ENCODE measurements at places on chromosomes 16 and 17.

DNA sequence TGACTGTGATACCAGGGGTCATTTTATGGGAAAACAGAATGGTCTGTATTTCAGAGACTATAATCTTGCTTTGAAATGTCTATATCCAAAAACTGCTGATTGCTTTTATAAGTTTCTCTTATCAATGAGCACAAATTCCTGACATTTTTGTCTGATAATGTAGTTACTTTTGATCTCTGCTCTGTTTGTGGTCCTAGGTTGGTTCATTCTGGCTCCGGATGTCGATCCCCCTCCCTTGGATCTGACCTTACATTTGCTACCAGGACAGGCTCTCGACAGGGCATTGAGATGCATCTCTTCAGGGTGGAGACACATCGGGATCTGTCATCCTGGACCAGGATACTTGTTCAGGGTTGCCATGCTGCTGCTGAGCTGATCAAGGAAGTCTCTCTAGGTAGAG lies 27.3 kb upstream of the VPS4A start:
- DNase-seq = no peak

GRCh38 chr17:1976000-1976682 lies 49.0 kb downstream of the RTN4RL1 start:
- DNase-seq = no peak

GRCh38 chr17:73952480-73953205 lies 250.8 kb upstream of the RPL38 start:
- DNase-seq = peak; percentile 17

- DNase-seq = no peak
Measured at GRCh38 chr17:79652999-79653643, 42.3 kb upstream of the RBFOX3 start.

DNA sequence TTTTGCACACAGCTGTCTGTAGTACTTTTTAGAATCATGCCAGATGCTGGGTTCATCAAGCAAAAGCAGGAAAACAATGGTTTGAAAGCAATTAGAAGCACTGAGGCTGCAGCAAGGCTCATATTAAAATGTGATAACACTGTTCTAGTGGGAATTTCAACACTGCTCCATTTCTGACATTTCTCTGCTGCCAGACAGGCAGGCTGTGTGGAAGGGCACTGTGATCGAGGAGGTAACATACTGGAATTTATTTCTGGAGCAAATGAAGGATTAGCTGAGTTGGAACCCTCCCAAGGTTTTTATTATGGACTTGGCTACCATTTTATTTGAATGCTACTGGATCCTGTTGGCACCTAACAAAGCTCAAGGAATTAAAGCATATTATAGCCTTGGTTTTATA lies 66.9 kb downstream of the SKAP1 start:
- DNase-seq = no peak

- DNase-seq = peak; percentile 27
Measured at GRCh38 chr16:84982434-84982833, 28.9 kb downstream of the ZDHHC7 start.

- no peak for DNase-seq
Measured at GRCh38 chr16:75798714-75799113, 72.4 kb upstream of the CPHXL start.

GRCh38 chr17:8831234-8831849 lies 32.2 kb upstream of the MFSD6L start:
- DNase-seq = no peak

DNA sequence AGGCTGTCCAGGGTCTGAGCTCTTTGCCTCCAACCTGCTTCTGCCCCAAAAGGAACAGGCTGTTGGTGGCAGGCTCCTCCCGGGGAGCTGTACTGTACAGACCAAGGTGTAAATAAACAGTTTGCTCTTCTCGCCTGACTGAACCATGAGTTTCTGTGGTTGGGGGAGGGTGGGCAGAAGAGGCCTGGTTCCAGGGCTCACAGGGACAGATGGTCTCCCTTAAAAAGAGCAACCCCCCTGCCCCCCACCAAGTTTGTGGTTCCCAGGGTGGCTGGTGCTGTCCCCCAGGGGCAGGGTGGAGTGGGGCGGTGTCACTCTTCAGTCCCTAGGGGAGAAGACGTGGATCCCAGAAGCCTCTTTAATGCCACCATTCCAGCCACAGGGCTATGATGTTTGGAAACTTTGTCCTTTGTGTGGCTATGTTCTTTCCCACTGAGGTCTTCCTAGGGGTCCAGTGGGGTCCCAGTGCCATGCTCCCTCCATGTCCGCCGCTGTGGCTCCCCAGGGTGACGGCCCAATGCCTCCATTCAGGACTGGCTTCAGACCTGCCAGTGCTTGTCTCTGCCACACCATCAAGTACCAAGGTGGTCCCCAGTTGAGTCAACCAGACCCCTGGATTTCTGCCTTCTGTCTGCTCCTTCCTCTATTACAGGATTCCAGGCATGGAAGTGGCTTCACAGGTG lies 146.7 kb downstream of the RAB11FIP4 start:
- no peak for DNase-seq

DNA sequence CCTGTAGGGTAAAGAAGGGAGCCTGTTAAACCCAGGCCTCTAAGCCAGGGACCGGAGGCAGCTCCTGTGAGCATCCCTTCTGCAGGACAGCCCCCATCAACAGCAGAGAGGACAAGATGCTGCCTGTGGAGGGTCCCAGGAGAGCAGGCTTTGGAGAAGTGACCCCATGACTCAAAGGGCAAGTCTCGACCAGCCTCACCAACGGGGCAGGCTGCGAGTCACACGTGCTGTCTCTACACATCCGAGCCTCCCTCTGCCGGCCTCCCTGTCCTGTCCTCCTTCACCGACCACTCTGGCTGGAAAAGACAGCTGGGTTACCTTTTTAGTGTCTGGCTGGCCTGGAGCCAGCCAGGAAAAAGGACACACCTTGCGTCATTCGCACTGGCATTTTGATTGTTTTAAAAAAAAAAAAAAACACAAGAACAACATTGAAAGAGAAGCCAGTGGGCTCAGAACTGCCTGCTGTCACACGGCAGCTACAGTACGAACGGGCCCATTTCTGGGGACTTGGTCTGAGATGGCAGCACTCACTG lies 74.5 kb upstream of the RCVRN start:
- DNase-seq = no peak

DNA sequence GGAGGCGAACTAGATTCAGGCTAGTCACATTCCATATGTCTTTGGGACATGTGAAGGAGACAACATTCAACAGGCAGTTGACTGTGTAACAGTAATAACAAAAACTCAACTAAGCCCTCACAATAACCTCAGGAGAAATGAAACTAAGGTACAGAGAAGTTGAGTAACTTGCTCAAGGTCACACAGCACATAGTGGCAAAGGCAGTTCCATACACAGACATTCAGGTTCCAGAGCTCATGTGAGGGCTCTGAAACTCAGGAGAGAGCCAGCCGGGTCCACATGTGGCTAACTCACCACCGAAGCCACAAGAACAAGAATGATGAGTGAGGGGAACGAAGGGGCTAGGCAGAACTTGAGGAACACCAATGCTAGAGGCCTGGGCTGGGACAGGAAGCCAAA lies 46.3 kb upstream of the CCL1 start:
- DNase-seq = no peak

GRCh38 chr17:57468932-57469775 lies 212.8 kb downstream of the MSI2 start:
- DNase-seq = no peak

DNA sequence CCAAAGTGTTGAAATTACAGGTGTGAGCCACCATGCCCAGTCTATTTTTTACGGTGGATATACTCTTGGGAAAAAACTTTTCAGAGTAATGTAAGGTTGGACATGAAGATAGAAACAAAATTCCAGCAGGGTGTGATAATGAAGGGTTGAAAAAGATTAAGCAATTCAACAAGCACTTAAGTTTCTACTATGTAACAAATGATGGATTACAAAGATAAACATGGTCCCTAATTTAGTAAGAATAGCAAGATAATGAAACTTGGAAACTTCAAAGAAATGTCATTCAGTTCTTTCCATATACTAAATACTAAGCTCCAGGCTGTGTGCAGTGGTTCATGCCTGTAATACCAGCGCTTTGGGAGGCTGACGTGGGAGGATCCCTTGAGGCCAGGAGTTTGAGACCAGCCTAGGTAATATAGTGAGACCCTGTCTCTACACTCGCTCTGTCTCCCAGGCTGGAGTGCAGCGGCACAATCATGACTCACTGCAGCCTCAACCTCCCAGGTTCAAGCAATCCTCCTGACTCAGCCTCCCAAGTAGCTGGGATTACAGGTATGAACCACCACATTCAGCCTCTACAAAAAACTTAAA lies 31.0 kb downstream of the PSMD12 start:
- no peak for DNase-seq

DNA sequence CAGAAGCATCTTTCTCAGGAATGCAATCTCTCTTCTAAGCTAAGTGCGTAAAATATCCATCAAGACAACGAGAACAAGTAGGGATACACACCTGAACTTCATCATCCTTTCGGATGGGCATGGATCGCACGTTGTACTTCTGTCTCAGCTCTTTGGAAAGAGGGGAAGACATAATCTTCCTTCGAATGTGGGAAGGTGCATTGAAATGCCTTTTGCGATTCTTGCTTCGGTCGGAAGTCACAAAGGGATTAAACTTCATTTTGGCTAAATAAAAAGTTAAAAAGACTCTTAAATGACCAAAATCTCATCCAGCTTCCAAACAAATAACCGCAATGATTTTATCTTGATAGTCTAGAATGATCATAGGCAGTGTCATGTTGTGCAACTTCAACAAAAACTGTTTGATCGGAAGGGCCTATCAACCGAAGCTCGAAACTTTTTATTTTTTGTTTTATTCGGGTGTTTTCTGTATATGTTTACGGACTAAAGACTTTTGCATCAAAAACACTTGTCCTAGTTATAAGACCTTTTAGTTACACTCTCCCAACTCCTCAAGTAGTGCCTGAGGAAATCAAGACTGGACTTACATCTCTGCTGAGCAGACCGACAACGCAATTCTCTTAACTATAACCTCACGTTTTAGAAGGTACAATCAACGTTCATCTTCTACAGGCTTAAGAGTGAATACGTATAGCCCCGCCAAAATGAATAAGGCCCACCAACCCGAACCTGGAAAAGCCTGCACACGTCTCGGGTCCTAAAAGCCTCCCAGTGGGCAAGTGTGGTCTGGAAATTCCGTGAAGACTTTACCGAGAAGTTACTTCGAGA lies 727 bp downstream of the RPL26 start:
- peak; percentile 23 for DNase-seq

DNA sequence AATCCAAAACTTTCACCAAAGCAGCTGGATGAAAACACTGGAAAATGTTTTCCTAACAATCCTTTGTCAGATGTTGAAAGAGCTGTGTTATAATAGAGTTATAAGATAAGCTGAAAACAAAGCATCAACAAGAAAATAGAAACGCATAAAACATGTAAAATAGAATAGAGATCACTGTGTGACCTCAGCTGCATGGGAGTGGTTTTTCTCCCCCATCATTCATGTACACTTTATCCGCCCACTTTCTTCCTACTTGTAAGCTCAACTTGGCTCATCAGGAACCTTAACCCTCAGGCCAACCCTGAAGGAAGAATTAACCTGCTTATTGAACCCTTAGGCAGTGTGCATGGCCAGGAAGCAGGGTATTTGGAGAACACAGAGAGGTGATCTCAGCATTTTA lies 238.5 kb upstream of the PMFBP1 start:
- DNase-seq = no peak

- DNase-seq = no peak
Measured at GRCh38 chr17:77664097-77664729, 294.3 kb upstream of the TNRC6C start.

DNA sequence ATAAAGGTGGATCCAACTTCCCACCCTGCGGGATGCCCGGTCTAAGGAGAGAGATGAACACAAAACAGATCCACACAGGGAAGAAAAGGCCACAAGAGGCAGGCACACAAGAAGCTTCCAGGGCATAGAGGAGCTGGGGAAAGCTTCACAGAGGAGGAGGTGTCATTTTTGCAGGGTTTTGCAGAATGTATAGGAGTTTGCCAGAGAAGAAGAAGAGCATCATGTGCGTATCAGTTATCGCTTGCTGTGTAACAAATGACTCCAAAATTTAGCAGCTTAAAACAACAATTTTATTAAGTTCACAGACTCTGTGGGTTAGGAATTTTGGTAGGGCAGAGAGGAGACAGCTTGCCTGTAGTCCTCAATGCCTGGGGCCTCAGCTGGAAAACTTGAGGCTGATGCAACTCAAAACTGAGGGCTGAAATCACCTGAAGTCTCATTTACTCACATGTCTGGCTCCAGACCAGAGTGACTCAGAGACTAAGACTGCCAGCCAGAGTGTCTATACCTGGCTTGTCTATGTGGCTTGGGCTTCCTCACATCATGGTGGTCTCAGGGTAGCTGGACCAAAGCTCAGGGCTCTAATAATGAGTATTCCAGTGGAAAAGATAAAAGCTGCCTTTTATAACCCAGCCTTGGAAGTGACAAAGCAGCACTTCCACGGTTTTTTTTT lies 33.9 kb upstream of the ZNF423 start:
- DNase-seq = no peak

DNA sequence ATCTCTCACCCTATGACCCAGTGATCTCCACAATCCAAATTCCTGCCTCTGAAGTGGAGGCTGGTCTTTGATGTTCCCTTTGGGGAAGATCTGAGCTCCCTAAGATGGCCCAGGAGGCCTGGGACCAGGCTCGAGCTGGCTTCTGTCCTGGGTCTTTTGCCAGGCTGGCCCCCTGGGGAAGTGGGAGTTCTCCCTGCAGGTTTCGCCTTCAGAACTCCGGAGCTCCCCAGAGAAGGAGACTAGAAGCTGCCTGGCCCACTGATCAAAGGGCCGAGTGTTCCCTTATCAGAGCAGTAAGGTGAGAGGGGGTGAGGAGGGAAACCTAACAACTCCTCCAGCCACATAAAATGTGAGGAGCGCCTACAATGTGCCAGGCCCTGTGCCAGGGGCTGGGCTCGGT lies 147.1 kb downstream of the IRF8 start:
- DNase-seq = no peak

GRCh38 chr16:85390511-85391174 lies 222.5 kb upstream of the GSE1 start:
- DNase-seq = no peak
